ENCODE measurements at places on chromosomes 4 and X.

- DNase-seq: no peak
These were observed 175.3 kb upstream of the MID1 start for GRCh38 chrX:10795721-10796120.

- DNase-seq: no peak
These were observed 18.2 kb upstream of the DDIT4L start for GRCh38 chr4:100208459-100208858.

DNA sequence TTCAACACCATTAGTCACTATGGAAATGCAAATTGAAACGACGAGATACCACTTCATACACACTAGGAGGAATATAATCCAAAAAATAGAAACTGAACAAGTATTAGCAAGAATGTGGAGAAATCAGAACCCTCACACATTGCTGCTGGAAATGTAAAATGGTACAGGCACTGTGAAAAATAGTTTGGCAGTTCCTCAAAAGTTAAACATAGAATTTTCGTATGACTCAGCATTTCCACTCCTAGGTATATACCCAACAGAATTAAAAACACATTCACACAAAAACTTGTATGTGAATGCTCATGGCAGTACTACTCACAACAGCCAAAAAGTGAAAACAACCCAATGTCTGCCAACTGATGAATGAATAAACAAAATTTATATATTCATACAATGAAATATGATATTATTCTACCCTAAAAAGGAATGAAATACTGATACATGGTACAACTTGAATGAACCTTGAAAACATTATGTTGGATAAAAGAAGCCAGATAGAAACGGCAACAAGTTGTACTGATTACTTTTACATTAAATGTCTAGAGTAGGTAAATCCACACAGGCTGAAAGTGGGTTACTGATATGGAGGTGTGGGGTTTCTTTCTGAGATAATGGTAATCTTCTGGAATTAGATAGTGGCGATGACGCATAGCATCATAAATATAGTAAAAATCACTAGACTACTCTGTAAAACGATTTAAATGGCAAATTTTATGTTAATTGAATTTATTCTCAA lies 22.3 kb downstream of the TEC start:
- no peak for DNase-seq

- DNase-seq: no peak
These were observed 19.9 kb upstream of the KLHL8 start for GRCh38 chr4:87240341-87240740.

DNA sequence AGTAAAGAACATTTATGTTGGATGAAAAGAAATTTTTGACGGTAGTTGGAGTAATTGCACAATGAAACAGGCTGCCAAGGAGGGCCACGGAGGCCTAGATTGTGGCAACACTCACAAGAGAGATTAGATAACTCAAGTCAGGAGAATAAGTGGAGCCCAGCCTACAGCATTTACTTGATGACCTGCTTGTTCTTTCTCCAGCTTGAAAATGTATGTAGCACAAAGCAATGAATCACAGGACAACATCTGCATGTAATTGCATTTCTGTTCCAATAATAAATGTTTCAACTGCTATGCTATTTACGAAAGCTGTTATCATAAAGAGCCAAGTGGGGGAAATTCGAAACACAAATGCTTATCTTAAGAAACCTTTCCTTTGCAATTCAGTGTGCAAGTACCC lies 221.2 kb upstream of the MID1 start:
- no peak for DNase-seq
